ENCODE measurements at places on chromosomes 6 and 20. TPM values are rescaled to one million over a fixed set of nuclear protein-coding genes. Genes with fewer than 3 reads are reported as not detected.

PSORS1C2 gene
- total RNA-seq, result not detected

LAMP5 gene
- 0.18 TPM for total RNA-seq

SLC17A1 gene
- not detected for total RNA-seq

RIPPLY2 gene
- total RNA-seq, result not detected

ATXN1 gene
- total RNA-seq, result 39.3 TPM

CLDN20 gene
- not detected for total RNA-seq

VWA7 gene
- 0.36 TPM for total RNA-seq

EDN3 gene
- total RNA-seq, result not detected

BPIFB2 gene
- total RNA-seq, result not detected

TFAP2C gene
- total RNA-seq, result 0.08 TPM

HS3ST5 gene
- 0.09 TPM for total RNA-seq

TAF8 gene
- 10.5 TPM for total RNA-seq

ZNF343 gene
- total RNA-seq, result 9.7 TPM

FARS2 gene
- total RNA-seq, result 25.5 TPM

MAFB gene
- total RNA-seq, result 42.8 TPM

GRM4 gene
- total RNA-seq, result 0.08 TPM

SRMS gene
- not detected for total RNA-seq

NKAIN2 gene
- not detected for total RNA-seq

GPX6 gene
- total RNA-seq, result not detected

TREM1 gene
- total RNA-seq, result not detected

HRH3 gene
- total RNA-seq, result not detected

HLA-C gene
- 159 TPM for total RNA-seq

CD2AP gene
- 41.2 TPM for total RNA-seq

PCSK2 gene
- not detected for total RNA-seq

LY86 gene
- total RNA-seq, result not detected

ARFGEF2 gene
- total RNA-seq, result 52.7 TPM

B4GALT5 gene
- total RNA-seq, result 33.0 TPM

PRR18 gene
- total RNA-seq, result not detected

SYNJ2 gene
- total RNA-seq, result 15.2 TPM

SLC32A1 gene
- total RNA-seq, result not detected

CNBD2 gene
- total RNA-seq, result 2.2 TPM

HLA-DMB gene
- 0.09 TPM for total RNA-seq

TNNC2 gene
- 0.45 TPM for total RNA-seq

PRDM13 gene
- not detected for total RNA-seq

MRS2 gene
- total RNA-seq, result 18.3 TPM

ERVFRD-1 gene
- total RNA-seq, result not detected

SIGLEC1 gene
- total RNA-seq, result 0.08 TPM

DEFB114 gene
- total RNA-seq, result not detected

MUC21 gene
- total RNA-seq, result not detected

DDR1 gene
- 41.9 TPM for total RNA-seq

CST8 gene
- not detected for total RNA-seq

ADGRF4 gene
- total RNA-seq, result 2.7 TPM

PROKR2 gene
- not detected for total RNA-seq

METTL24 gene
- total RNA-seq, result 0.09 TPM

TAGAP gene
- total RNA-seq, result not detected

FERMT1 gene
- 8.8 TPM for total RNA-seq

CD40 gene
- total RNA-seq, result 0.45 TPM

WFDC2 gene
- total RNA-seq, result not detected

ANKRD66 gene
- not detected for total RNA-seq

CDH22 gene
- total RNA-seq, result not detected

FUCA2 gene
- 72.5 TPM for total RNA-seq

TCP1 gene
- total RNA-seq, result 249 TPM

SLC22A23 gene
- total RNA-seq, result 7.8 TPM

PTPRA gene
- total RNA-seq, result 75.1 TPM

DBNDD2 gene
- 4.6 TPM for total RNA-seq

BLOC1S5 gene
- total RNA-seq, result 5.7 TPM

SCRT2 gene
- not detected for total RNA-seq
